ENCODE measurements at places on chromosomes 6 and 20.

DNA sequence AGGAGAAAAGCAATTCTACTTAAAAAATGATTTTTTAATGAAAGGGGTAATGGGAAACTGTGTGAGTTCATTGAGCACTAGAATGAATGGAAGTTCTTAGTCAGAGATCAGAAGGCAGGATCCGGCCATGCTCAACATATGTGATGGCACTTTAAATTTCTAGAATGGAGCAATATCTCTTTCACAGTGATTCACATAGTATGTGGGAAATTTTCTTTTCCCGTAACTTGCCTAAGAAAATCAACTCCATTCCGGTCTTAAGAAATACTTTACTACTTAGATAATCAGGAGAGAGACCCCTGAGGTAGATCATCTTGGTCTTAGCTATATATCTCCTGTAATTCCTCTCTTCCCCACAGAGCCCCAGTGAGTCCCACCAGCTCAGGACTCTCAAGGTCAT lies 131.8 kb downstream of the SCML4 start:
- DNase-seq = no peak

- DNase-seq = no peak
These were observed 117.3 kb downstream of the TMEM170B start for GRCh38 chr6:11654876-11655275.

- DNase-seq = no peak
These were observed 2.2 kb downstream of the NRN1 start for GRCh38 chr6:6004390-6004995.

DNA sequence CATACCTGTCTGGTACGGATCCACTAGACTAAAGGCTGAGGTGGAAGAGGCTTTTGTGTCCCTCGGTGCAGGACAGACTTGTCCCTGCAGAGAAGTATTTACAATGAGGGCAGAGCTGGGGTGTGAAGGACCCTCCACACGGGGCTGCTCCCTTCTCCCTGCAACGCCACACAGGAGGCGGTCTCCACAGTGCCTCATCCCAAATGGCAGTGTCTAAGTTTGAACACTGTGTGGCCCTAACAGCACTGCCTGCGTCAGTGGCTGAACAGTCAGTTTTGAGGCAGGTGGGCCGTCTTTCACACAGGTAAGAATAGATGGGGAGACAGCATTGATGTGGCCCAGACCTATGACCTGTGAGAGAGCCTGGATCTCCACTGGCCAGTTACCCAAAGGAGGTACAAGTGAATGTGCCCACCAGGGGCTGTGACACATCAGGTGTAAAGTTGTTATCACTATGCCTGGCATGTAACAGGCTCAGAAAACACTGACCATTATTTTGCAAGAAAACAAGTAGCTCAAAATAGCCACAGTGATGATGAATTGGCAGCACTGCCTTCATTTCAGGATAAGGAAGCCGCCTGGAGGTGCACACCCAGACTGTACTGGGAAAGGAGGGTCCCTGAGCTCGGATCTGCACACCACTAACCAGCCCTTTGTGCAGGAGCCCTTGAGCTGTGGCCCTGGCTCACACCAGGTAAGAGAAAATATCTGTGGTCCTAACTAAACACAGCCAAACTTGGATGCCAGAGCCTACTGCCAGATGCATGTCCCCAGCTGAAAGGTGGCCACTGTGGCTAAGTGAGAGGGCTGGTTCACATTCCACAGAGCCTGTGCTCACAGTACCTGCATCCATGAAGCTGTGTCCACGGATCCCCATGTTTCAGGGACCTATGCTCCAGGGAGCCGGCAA lies 246.7 kb downstream of the DLL1 start:
- DNase-seq = no peak

DNA sequence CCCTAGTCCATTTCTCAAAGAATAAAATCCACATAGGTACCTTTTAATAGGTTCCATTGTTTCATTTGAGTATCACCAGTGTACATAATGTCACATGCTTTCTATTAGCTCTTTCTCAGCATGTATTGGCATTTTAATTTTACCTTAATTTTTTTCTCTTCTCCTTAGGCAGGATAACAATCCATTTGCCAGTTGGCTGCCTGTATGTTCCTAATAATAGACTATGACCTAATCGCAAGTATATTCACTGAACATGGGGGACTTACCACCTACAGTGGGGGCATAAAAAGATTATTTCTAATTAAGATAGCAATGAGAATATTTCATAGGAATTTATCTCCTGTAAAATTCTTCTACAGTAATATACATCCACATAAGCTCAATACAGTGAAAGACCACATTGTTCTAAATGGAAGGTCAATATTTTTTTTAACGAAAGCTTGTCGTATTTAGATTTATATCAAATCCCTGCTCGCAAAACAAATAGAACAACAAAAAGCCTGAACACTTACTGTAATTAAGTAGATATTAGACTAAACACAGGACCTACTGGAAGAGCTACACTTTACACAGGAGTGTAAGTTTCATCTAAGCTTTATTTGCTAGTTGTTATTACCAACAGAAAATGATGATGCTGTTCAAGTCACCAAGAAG lies 76.4 kb downstream of the OGFRL1 start:
- no peak for DNase-seq
